ENCODE measurements at places on chromosomes 7 and 10.

GRCh38 chr7:44508328-44509030 lies 18.0 kb upstream of the NUDCD3 start:
- DNase-seq: no peak

GRCh38 chr7:51276967-51277366 lies 39.6 kb downstream of the COBL start:
- no peak for DNase-seq

DNA sequence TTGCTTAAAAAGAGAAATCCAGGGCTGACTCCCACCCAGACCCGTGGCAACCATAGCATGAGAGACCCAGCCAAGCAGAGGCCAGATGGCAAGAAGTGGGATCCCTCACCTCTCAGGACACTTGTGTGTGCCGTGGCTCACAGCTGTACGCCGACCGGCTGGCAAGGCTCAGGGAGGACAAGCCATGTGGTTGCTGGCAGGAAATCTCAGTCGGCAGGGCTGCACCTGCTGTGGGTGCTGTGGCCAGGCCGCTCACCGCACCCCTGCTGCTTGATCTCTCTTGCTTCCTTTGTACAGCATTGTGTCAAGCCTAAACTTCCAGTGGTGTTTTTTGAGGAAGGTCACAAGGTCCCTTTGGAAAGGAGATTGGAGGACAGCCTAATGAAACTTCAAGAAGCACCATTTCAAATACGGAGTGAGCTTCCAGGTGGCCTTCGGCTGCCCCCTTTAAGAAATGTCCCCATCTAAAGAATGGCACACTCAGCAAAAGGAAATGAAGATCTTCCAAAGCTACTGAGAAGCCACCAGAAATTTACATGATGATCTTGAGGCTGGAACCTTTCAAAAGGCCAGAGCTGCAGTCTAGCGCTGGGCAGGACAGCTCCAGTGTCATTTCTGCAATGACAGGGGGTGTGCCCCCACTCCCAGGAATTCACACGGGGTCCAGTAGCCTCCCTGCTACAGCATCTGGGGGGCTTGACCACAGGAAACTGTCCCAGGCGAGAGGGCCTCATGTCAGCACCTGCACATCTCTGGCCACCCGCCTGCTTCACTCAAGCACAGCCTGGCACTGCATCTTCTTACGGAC lies 409.0 kb upstream of the MGMT start:
- no peak for DNase-seq

GRCh38 chr10:49419005-49419404 lies 23.1 kb upstream of the DRGX start:
- DNase-seq: no peak

GRCh38 chr10:4506095-4506494 lies 319.9 kb upstream of the AKR1E2 start:
- DNase-seq: no peak

DNA sequence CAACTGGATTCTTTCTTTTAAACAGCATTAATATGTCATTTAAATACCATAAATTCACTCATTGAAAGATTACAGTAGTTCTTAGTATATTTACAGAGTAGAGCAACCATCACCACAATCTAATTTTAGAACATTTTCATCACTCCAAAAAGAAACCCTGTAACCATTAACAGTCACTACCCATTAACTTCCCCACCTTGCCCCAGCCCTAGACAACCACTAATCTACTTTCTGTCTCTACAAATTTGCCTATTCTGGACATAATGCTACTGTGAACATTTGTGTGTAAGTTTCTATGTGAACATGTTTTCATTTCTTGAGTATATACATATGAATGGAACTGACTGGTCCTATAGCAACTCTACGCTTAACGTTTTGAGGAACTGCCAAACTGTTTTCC lies 42.4 kb downstream of the P4HA1 start:
- DNase-seq: no peak

All from dorsolateral prefrontal cortex (tissue), 122 donors.